ENCODE measurements at places on chromosomes 6 and 20. TPM values are rescaled to one million over a fixed set of nuclear protein-coding genes. Genes with fewer than 3 reads are reported as not detected.

Gene SIRT5
- 11.4 TPM for total RNA-seq

Gene ARFRP1
- 55.7 TPM for total RNA-seq

Gene CALHM6
- total RNA-seq = 1.1 TPM

Gene HRH3
- not detected for total RNA-seq

Gene LAMP5
- not detected for total RNA-seq

Gene WFDC10B
- total RNA-seq = not detected

- no peak for DNase-seq
Measured at GRCh38 chr6:92125681-92126080, 1293.7 kb downstream of the EPHA7 start.

- DNase-seq = no peak
Measured at GRCh38 chr20:20393207-20394120, 25.6 kb downstream of the INSM1 start.

DNA sequence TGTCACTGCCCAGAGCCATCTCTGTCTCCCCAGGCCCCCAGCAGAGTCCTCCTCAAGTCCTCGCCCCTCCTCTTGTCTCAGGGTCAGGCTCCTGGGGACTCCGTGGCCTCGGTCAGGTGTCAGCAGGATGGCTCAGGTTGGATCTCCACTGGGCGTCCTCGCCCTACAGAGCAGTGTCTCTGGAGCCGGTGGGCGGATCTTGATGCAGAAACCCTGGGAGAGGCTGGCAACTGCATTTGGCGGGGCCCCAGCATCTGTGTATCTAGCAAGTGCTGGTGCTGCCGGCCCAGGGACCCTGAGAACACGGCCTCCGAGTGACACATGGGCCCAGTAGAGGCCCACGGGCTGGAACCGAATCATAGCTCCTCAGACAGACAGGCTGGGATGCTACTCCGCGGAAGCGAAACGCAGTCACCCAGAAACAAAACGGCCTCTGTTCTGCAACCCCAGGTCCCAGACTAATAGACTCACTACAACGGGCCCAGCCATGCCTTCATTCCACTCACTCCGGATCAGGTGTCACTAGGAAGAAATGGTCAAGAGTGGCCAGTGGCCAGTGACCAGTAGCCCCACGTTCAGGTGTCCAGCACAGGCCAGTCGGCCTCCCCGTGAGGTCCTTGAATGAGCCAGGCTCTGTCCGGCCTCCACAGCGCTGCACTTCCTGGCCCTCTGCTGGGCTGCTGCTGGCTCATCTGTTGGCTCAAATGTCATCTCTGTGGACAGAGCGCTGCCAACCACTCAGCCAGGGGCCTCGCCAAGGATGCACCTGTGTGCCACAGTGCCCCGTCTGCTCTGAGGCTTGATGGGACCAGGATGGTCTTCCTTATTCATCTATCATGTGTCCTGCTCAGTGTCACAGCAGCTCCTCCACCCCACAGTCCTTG is 12.6 kb upstream of the FRMD1 start:
- no peak for DNase-seq

- DNase-seq = peak; percentile 4
Measured at GRCh38 chr6:166313255-166314070, 5.3 kb upstream of the PRR18 start.

DNA sequence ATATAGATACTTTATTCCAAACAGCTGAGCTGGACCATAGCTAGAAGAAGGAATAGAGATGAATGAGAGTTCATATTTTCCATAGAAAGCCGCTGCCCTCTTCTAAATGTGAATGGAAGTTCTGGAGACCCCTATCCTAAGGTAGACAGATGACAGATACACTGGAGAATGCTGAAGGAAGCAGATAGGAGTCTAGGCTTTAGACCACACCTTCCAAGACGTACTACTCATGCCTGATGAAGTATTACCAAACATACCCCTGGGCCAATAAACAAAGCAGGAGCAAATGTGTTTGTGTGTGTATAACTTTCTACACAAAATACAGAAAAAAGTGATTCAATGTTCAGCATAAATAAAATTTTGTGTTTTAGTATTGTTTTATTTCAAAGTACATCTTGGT is 9.1 kb upstream of the SLC17A2 start:
- DNase-seq = no peak

GRCh38 chr20:52683761-52684160 is 288.4 kb upstream of the TSHZ2 start:
- DNase-seq = no peak

DNA sequence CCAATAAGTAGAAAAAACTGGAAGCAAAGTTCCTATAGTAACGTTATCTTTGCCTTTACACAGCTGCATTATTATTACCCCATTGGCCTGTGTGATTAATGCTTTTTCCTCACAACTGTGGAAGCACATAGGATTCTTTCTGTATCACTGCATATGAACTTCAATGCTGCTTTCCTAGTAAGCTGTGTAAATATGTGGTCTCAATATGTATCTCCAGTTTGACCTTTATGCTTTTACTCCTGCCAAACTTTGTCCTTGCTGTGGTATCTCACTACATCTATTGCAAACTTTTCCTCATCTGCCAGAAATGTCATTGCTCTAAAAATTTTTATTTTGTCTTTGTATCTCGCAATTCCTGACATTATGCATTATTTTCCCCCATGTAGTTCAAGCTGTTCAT is 168.6 kb downstream of the ZFAND3 start:
- no peak for DNase-seq

DNA sequence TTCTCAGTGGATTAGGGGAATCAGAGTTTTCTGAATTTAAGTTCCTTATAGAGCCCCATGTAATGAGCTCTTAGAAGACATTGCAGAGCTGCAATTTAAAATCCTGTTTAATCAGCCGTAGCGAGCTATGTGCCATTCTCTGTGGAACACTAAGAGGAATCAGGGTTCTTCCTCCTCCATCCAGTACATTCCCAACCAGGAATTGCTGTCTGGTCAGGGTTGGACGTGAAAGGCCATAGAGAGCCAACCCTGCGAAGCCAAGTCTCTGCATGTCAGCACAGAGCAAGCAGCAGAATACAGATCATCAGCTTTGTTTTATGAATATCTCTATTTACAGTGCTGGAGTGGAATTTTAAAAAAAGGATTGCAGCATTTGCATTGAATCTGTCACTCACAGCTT is 366.0 kb downstream of the LAMA2 start:
- DNase-seq = no peak

DNA sequence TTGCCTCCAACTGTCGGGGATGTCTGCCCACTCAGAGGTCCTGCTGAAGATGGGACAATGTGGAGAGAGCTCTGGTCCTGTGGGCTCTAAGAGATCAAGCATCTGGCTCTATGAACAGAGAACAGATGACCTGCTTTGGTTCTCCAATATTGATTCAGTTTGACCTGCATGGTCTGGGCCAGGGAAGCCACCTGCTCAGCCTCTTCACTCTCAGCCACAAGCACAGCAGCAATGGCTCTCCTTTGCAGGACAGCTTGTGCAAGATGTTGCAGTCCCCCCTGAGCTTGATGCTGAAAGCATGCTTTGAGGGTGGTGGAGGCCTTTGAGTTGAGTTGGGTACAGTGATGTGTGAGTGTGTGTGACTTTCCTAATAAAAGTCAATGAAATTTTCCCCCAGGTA is 18.6 kb upstream of the MCM3 start:
- no peak for DNase-seq

DNA sequence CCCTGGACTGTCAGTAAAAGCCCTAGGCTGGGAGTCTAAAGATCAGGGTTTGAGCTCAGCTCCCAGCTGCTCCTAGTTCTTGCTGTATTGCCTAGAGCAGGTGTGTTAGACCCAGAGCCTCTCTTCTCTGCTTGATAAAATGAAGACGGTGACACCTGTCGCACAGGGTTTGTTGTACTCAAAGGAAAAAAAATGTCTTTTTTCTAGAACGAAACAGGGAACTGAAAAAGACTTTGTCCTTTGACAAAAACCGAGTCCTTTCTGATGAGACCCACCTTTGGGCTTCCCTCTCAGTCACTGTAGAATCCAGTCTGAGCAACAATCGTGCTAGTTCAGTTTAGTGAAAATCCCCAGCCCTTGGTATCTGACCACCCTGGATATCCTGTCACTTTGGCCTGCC is 102.1 kb upstream of the LAMP5 start:
- no peak for DNase-seq

- DNase-seq = no peak
Measured at GRCh38 chr6:55319961-55320695, 7.1 kb upstream of the GFRAL start.

GRCh38 chr6:40192516-40192915 is 258.3 kb upstream of the MOCS1 start:
- no peak for DNase-seq

DNA sequence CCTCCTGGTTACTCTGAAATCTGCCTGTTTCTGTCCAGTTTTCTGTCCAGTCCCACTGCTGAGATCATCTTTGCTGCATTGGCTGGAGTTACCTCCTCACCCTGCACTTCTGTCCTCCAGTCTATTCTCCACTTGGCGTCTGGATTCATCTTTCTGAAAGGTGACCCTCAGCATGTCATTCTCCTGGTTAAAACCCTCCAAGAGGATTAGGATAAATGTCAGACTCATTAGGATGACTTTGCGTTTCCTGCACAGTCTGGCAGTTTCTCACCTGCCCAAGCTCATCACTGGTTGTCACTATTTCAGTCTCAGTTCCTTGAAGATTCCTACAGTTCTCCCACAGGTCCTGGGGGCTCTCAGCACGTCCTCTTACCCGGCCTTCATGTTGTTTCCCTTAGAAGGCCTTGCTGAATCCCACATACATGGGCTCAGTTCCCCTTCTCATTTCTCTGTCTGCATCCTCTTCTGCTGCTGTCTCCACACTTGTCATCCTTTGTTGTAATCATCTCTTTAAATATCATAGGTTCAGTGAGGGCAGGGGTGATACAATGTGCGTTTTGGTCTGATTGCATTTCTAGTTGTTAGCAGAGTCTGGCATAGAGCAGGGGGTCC is 374.8 kb downstream of the QKI start:
- DNase-seq = no peak

GRCh38 chr6:32087574-32088486 is 21.3 kb downstream of the TNXB start:
- no peak for DNase-seq

GRCh38 chr20:46062621-46063020 is 27.1 kb downstream of the NCOA5 start:
- no peak for DNase-seq

- no peak for DNase-seq
Measured at GRCh38 chr20:38671186-38671585, 53.1 kb upstream of the SLC32A1 start.

GRCh38 chr20:17282501-17282900 is 55.7 kb downstream of the PCSK2 start:
- DNase-seq = no peak

GRCh38 chr20:3747471-3747870 is 15.0 kb downstream of the HSPA12B start:
- no peak for DNase-seq

DNA sequence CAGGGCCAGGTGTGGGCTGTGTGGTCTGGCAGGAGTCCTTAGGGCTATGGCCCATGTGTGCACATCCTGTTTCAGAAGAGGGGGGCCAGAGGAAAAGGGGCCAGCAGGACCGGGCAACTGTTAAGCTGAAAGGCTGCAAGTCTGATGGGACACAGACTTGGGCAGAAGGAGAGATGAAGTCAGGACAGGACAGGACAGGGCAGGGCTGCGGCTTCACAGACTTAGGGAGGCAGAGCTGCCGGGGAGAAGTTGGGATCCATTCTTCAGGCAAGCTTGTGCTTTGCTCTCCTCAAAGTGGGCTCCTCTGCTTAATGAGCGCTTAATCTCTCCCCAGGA is 28.7 kb downstream of the MOCS1 start:
- DNase-seq = no peak

DNA sequence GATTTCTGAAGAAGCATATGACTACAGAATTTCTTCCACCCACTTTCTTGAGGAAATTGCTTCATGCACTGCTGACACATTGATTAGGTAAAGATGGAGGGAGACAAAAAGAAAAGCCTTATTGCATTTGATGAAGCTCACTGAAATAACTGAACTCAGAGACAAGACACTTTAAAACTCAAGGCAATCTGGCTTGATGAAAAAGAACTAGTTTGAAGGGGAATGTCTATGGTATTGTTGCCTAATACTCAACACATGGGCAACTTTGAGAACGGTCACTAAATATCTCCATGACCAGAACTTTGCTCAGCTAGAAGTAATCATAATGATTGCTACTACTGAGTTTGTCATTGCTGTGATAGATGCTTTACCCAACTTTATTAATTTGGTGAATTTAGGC is 38.1 kb downstream of the HTR1B start:
- no peak for DNase-seq

DNA sequence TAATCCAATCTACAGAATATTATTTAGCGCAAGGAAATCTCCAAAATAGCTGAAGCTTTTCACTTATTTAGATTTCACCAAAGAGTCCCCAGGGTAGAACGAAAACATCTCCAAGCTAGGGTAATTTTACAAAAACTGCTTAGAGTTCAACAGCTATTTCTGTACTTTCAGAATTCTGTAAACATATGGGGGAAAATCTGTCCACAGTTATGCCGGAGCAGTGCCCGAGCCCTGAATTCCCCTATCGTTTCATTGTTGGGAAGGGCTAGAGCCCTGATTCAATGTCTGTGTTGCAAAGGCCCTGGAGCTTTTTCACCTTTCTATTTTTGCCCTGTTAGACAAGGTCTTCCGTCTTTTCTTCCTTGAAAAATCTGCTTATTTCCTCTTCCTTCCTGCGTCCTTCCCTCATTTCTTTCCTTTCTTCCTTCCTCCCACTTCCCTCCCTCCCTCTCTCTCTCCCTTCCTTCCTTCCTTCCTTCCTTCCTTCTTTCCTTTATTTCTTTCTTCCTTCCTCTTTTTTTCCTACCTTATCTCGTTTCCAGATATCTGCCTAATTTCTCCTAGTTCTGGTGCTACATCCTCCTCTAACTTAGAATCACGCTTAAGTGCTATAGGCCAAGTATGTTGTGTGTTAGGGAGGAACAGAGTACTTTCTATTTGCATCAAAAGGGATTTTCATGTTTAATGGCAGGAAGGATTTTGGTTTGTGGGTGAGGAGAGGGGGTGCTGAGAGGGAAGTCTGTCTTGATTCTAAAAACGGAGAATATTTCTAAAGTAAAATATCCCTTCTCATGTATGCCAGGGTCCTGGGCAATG is 122.5 kb upstream of the BMP2 start:
- DNase-seq = no peak
